Activated T-helper 2 cell treated with anti-CD3 and anti-CD28 coated beads, Interferon-gamma antibody, Interleukin-2, Interleukin-4, amounts not matched to agents 10 μg/mL and 5 μg/mL and 100 μg/mL, durations not matched to agents 14 hours and 24 hours and 36 hours (primary cell): ENCODE measurements at places on chromosomes 3 and 15. TPM values are rescaled to one million over a fixed set of nuclear protein-coding genes. Genes with fewer than 3 reads are reported as not detected.

GRCh38 chr3:116005404-116005803 is 382.1 kb downstream of the GAP43 start:
- DNase-seq = no peak
- H3K36me3 ChIP-seq = no peaks in the 10 kb centered on the region
- no peaks in the 10 kb centered on the region for H3K27me3 ChIP-seq
- no peak overlapping the region for H3K27ac ChIP-seq

DNA sequence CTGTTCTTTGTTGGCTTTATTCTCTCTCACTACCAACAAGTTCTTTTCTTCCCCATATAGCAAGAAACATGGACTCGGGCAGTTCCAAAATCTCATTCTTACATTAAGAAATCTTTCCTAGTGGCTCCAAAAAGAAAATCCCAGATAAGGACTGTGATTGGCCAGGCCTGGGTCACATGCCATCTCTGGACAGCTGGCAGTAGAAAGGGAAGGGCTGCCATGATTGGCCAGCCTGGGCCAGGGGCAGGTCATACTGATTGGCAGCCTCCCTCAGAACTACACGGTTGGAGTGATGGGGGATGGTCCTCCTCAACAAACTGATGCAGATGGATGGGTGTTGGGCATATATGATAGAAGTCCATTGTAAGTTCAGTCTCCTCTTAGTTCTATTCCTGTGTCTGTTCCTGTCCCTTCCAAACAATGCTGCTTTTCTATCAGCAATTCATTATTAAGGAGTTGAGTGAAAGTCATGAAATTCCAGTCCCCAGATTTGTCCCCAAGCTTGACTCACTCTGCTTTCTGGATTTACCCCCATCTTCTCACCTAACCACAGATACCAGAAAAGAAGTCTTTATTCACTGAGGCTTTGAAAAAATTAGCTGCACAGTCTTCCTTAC is 175.5 kb downstream of the ATG7 start:
- no peak for DNase-seq
- peaks cover 19% of the 10 kb centered on the region for H3K36me3 ChIP-seq
- H3K27ac ChIP-seq = no peak overlapping the region
- H3K4me1 ChIP-seq = peaks cover 6% of the 10 kb centered on the region

GRCh38 chr15:87477737-87478686 is 778.5 kb downstream of the NTRK3 start:
- H3K27me3 ChIP-seq = no peaks in the 10 kb centered on the region
- H3K4me3 ChIP-seq = no peak overlapping the region
- DNase-seq = no peak
- H3K4me1 ChIP-seq = no peaks in the 10 kb centered on the region
- no peak overlapping the region for H3K27ac ChIP-seq

- H3K4me1 ChIP-seq = no peaks in the 10 kb centered on the region
- H3K27ac ChIP-seq = no peak overlapping the region
- no peaks in the 10 kb centered on the region for H3K36me3 ChIP-seq
Observed at GRCh38 chr3:158882445-158882844, 80.6 kb downstream of the MFSD1 start.

GRCh38 chr15:89652131-89652530 is 3.1 kb downstream of the KIF7 start:
- peaks cover 28% of the 10 kb centered on the region for H3K27me3 ChIP-seq
- peaks cover 20% of the 10 kb centered on the region for H3K4me1 ChIP-seq
- no peak for DNase-seq
- peaks cover 4% of the 10 kb centered on the region for H3K36me3 ChIP-seq
- no peak overlapping the region for H3K4me3 ChIP-seq

GRCh38 chr3:116306720-116307119 is 138.6 kb downstream of the LSAMP start:
- H3K27me3 ChIP-seq = no peaks in the 10 kb centered on the region
- no peak overlapping the region for H3K27ac ChIP-seq
- DNase-seq = no peak
- H3K4me3 ChIP-seq = no peak overlapping the region

- H3K4me3 ChIP-seq = no peak overlapping the region
- peaks cover 44% of the 10 kb centered on the region for H3K27me3 ChIP-seq
- no peak overlapping the region for H3K27ac ChIP-seq
- H3K4me1 ChIP-seq = peaks cover 2% of the 10 kb centered on the region
- no peak for DNase-seq
- no peaks in the 10 kb centered on the region for H3K36me3 ChIP-seq
Observed at GRCh38 chr3:157498371-157498770, 4.8 kb downstream of the VEPH1 start.

GRCh38 chr15:93985176-93985575 is 246.2 kb upstream of the MCTP2 start:
- H3K4me3 ChIP-seq = no peak overlapping the region
- H3K27me3 ChIP-seq = peaks cover 4% of the 10 kb centered on the region
- H3K27ac ChIP-seq = no peak overlapping the region
- H3K4me1 ChIP-seq = peaks cover 8% of the 10 kb centered on the region
- H3K36me3 ChIP-seq = no peaks in the 10 kb centered on the region
- no peak for DNase-seq

UTS2B gene
- total RNA-seq = 0.37 TPM in 1 of 2 replicates, not detected in the other

PRSS50 gene
- total RNA-seq = not detected in 2 replicates

TBC1D2B gene
- total RNA-seq = 55.0 and 63.5 TPM in 2 replicates

C3orf20 gene
- 0.07 and 0.16 TPM in 2 replicates for total RNA-seq

TMOD2 gene
- 1.2 and 1.7 TPM in 2 replicates for total RNA-seq

KCNAB1 gene
- total RNA-seq = not detected in 2 replicates
